ENCODE measurements at places on chromosomes 1 and 21. TPM values are rescaled to one million over a fixed set of nuclear protein-coding genes. Genes with fewer than 3 reads are reported as not detected.
A peak's percentile ranks its signal among the peaks of the same experiment; 100 is the strongest.

GRCh38 chr1:110780600-110781484 lies 92.1 kb upstream of the CD53 start:
- DNase-seq, result peak; percentile 48

DNA sequence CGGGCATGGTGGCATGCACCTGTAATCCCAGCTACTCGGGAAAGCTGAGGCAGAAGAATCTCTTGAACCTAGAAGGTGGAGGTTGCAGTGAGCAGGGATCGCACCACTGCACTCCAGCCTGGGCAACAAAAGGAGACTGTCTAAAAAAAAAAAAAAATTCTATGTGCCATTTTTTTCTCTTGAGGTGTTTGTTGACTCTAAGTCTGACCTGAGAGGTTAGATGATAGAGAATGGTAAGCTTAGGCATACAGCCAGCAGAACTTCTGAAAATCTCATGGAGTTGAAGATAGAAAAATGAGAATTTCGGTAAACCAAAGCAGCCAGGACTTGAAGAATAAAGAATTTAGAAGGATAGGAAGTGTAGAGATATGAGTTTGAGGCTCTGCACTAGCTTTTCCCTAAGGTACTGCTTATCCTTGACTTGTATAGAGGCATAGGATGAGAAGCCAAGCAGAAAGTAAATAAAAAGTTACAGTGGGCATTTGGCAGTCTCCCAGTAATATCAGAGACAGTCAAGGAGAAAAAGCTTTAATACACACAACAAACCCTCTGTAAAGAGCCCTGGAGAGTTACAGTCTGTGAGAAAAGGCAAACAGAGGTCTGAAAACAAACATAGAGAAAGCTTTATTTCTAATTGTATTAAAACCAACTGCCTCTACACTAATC lies 24.3 kb downstream of the F13B start:
- DNase-seq, result no peak

GRCh38 chr1:150512846-150513245 lies 2.7 kb upstream of the FALEC start:
- DNase-seq, result no peak

DNA sequence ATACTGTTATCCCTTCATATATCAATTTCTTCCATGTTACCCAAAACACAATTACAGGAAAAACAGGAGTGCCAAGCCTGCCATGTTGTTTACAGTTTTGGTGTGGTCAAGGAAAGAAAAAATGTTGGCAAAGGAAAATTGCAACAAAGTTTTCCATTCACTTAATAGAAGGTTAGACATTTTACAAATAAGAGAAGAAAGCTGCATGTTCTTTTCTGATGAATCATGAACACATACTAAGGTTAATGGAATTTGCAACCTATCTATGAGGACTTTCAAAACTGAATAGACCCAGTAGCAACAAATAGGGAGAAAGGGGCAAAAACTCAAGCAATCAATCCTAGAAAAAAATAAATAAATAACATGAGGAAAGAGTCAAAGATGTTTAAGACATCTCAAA lies 556.7 kb downstream of the DPYD start:
- no peak for DNase-seq

GRCh38 chr1:225366552-225366951 lies 61.3 kb downstream of the LBR start:
- no peak for DNase-seq

Gene ASCL5
- 0.26 TPM for total RNA-seq

- peak; percentile 83 for DNase-seq
Observed at GRCh38 chr1:17502326-17502778, 37.1 kb upstream of the ARHGEF10L start.

- no peak for DNase-seq
Observed at GRCh38 chr21:42466700-42467099, 29.3 kb downstream of the RSPH1 start.

Gene TSPAN2
- total RNA-seq, result 27.2 TPM

DNA sequence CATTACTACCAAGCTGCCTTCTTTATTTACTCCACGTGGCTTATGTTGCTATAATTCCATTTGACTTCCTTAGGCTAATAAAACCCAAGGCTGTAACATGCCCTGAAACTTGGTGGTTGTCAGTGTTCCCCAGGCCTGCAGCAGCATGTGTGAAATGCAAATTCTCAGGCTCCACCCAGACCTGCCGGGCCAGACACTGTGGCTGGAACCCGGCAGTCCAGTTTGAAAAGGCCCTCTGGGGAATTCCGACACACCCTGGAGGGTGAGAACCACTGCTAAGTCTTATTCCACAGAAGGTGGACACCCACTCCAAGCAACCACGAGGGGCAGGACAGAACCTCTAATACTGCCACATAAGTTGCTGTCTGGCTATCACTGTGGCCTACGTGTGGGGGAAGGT lies 41.4 kb downstream of the URB1 start:
- DNase-seq, result no peak

- no peak for DNase-seq
Observed at GRCh38 chr1:11759791-11760190, 2.2 kb upstream of the C1orf167 start.

Gene ZC3H11A
- total RNA-seq, result 98.9 TPM

DNA sequence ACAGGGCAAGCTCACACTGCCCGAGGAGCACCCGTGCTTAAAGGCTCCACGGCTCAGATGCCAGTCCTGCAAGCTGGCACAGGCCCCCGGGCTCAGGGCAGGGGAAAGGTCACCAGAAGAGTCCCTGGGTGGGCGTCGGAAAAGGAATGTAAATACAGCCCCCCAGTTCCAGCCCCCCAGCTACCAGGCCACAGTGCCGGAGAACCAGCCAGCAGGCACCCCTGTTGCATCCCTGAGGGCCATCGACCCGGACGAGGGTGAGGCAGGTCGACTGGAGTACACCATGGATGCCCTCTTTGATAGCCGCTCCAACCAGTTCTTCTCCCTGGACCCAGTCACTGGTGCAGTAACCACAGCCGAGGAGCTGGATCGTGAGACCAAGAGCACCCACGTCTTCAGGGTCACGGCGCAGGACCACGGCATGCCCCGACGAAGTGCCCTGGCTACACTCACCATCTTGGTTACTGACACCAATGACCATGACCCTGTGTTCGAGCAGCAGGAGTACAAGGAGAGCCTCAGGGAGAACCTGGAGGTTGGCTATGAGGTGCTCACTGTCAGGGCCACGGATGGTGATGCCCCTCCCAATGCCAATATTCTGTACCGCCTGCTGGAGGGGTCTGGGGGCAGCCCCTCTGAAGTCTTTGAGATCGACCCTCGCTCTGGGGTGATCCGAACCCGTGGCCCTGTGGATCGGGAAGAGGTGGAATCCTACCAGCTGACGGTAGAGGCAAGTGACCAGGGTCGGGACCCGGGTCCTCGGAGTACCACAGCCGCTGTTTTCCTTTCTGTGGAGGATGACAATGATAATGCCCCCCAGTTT lies 1.3 kb downstream of the CELSR2 start:
- DNase-seq, result no peak

Gene C4BPA
- not detected for total RNA-seq

DNA sequence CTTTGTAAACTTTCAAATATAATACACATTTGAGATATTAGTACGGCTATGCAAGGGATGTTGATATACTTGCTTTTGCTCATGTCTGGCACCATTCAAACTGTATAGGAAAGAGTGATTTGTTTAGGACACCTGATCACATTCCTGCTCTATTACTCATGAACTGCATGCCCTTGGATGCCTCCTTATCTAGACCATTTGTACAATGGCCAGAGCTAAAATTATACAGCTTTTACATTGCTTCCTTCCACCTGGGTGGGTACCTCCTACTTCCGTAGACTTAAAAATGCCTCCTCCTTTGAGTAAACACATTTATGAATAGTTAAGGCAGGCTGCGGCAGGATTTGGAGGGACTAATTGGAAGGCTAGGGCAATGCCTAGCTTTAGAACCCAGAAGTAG lies 85.4 kb upstream of the PBX1 start:
- DNase-seq, result no peak

DNA sequence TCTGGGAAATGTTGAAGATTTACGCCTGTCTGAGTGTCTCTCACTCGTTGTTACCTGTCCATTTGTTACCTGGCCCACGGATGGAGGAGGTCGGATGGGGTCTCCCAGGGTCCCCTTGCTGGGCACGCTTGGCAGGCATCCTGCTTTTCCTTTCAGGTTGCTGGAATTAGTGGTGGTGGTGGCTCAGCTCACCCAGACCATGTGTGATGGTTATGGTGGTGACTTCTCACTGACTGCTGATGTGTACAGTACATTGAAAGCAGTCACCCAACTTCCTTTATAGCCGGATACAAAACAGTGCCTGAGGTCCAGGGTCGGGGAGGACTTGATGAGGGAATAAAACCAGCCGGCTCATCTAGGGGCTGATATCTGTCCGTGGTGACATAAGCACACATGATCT lies 19.5 kb downstream of the MAPKAPK2 start:
- DNase-seq, result no peak

Gene PRSS38
- not detected for total RNA-seq

Gene CD58
- total RNA-seq, result 7.4 TPM

DNA sequence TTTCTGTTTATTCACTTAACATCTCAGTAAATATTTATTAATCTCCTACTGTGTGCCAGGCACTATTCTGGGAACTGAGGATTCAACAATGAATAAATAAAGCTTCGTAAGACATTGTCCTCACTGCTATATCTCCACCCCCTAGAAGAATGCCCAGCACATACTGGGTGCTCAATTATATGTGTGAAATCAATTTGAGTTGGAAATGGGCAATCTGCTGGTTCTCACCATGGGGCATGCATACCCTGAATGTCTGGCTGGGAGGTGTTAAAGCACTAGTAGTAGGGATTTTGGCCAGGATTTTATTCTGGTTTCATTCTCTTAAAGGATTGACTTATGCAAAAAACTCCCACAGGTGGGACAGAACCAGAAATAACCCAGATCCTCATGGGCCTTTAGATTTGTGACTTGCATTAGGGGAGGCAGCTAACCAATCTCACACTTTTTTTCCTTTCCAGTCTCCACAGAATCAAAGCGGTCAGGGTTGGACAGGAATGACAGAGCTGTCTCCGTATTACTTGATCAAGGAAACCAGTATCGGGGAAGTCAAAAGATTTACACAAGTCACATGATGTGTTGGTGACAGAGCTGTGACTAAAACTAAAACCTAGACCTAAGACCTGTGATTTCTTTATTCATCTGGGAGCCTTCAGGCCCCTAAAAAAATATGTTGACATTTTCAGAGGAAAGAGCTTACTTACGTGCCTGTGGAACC lies 12.8 kb downstream of the GFI1 start:
- no peak for DNase-seq

DNA sequence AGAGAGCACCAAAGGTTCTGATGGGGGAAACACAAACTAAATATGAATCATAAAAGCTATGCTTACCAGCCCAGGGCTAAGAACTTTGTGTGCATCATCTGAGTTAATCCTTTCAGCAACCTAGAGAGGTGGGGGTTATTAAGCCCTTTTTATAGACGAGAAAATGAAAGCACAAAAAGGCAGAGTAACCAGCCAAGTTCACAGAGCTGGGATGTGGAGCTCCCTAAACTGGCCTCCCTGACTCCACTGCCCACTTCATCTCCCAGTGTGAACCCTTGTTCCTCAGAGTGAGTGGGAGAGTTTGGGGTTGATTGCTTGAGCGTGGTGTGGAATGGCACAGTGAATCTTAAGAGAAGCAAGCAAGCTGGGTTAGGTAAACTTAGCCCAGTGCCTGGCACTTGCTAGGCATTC lies 10.8 kb upstream of the BCAR3 start:
- DNase-seq, result no peak

Gene GJB4
- total RNA-seq, result not detected

GRCh38 chr1:149848340-149849110 lies 50.8 kb upstream of the BOLA1 start:
- no peak for DNase-seq
